ENCODE measurements at places on chromosomes 4 and X.

- DNase-seq: no peak
These were observed 172.8 kb upstream of the APOOL start for GRCh38 chrX:84830836-84831235.

- no peak for DNase-seq
These were observed 102.0 kb downstream of the CBR4 start for GRCh38 chr4:168908093-168908492.

- no peak for DNase-seq
These were observed 17.1 kb upstream of the GPRIN3 start for GRCh38 chr4:89324671-89325070.

DNA sequence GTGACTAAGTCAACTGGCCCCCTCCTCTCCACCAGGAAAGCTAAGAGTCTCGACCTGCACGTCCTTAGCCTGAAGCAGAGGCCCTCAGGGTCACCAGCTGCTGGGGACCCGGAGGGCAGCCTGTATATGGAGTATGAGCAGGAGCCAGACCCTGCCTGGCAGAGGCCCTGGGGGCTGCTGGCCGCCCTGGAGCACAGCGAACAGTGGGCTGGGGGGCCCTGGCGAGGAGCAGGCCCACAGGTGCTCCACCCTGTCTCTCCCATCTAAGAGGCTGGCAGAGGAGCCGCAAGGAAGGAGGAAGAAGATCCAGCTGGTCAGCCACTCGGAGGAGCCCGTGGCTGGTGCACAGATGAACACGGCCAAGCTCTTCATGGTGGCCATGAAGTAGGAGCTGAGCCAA, 61.2 kb downstream of the ALPK1 start:
- DNase-seq: no peak

- DNase-seq: no peak
These were observed 173.0 kb upstream of the TET2 start for GRCh38 chr4:104973708-104974107.

DNA sequence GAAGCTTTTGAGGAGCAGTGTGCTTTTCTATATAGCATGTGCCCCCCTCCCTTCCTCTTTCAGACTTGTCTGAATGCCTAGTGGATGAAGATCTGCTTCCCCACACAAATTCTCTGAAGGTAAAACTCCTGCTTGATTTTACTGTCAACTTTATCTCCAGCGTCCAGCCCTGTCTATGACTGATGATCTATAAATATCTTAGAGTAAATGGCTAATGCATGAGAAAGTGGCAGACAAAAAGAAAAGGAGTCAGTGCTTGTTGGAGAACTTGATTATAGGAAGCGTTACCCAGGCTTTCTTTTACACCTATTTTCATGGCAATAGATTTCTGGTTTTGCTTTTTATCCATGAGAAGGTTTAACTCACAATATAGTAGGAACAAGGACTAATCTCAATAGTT, 168.3 kb upstream of the HS3ST1 start:
- no peak for DNase-seq

DNA sequence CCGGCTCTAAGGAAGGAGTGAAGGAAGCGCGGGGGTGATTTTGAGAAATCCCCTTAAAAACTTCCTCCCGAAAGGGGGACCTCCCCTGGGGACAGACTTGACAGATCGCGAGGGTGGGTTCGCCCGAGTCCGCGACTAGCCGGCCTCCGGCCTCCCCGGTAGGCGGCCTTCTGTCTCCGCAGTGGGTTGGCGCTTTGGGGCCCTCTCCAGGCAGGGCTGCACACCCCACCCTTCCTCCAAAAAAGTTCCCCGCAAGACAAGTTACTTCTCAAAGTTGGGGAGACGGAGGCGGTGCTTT, 24.8 kb downstream of the HOPX start:
- DNase-seq: no peak

DNA sequence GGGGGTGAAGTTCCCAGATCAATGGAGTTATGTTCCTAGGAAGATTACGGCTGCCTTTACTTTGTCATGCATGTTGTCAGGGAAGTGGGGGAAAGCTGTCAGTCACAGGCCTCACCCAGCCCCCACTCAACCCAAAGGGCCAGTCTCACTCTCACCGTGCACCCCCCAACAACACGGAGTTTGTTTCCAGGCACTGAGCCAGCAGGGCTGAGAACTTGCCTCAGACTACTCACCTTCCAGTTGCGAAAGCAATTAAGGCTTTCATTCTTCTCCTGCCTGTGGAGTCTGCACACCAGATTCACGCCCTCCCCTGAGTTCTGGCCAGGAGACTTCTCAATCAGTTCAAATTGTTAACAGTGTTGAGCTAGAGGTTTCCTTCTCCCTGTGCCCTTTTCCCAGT, 114.3 kb downstream of the SH3BGRL start:
- DNase-seq: no peak

DNA sequence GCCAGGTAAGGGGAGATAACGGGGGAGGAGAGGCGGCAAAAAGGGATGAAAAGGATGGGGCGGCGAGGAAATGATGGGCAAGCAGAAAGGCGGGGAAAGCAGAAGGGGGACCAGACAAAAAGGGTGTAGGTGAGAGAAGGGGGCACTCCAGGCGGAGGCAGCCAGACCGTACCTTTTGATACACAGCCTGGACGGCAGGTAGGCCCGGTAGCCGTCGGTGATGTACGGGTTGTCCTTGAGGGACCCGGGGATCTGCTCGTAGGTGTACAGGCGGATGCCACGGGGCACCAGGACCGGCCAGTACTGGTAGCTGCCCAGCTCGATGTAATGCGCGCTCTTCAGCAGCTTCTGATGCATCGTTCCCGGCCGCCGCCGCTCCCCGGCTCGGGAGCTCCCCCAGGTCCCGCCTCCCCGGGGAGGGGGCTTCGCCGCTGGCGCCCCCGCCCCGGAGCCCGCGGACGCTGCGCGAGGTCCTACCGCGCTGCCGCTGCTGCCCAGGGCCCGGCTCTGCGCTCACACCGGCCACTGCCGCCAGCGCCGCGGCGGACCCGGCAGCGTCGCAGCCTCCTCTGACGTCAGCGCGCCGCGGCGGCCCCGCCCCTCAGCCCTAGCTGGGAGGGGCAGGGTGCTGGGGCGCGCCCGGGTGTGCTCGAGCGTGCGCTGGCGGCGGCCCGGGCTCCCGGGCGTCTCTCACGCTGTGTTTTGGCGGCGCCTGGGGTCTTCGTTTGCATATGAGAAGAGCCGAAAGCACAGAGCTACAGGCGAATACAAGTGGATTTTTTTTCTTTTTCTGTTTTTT, at the start of gene PAQR3:
PAQR3 (minus strand) TSS at position 571 of the 799 bp plus-strand sequence; CDS start at position 357, 214 bp downstream.
- no peak for DNase-seq

DNA sequence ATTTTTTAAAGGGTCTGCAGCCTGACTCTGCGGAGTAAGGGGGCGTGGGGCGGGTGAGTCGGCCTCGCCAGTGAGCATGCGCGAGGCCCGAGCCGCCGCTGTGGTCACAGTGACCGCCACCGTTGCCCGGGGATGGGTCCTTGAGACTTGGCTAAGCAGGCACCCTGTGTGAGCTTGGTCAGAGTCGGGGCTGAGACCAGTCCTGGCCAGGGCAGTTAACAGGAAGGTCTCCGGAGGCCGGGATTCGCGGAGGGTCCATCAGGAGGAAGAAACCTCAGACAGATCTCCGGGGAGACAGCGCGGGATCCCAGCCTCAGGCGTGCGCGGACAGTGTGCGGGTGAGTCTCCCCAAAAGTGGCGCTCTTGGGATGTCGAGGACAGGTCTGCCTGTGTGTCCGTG, 1384.4 kb upstream of the PCDH10 start:
- DNase-seq: no peak

DNA sequence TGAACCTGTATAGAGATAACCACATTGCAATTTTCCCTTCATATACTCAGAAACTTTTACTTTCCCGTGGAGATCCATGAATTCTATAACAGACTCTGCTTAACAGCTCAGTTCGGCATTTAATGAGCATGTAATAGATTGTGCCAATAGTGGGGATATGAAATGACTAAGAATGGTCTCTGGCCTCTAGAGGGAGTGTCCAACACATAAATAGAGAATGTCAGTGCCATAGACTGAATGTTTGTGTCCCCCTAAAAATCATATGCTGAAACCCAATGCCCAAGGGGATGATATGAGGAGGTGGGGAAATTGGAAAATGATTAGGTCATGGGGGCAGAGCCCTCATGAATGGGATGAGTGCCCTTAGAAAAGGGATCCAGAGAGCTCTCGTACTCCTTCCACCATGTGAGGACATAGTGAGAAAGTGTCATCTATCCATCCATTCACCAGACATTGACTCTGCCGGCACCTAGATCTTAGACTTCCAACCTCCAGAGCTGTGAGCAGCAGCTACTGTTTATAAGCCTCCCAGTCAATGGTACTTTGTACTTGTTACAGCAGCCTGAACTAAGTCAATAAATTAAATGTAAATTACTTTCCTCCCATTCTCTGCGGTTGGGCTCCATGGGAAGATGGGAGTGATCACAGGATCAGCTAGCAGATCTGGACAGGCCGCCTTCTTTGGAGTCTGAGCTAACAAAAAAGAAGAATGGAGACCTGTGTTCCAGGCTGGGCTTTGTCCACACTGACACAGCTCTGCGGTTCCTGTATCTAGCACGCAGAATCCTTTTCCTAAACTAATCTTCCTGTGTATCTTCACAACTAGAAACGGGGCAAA, 28.1 kb upstream of the HPSE start:
- no peak for DNase-seq

- DNase-seq: no peak
These were observed 17.0 kb downstream of the PDGFC start for GRCh38 chr4:156954587-156954986.

GRCh38 chr4:128639541-128640270, 169.8 kb upstream of the JADE1 start:
- no peak for DNase-seq

DNA sequence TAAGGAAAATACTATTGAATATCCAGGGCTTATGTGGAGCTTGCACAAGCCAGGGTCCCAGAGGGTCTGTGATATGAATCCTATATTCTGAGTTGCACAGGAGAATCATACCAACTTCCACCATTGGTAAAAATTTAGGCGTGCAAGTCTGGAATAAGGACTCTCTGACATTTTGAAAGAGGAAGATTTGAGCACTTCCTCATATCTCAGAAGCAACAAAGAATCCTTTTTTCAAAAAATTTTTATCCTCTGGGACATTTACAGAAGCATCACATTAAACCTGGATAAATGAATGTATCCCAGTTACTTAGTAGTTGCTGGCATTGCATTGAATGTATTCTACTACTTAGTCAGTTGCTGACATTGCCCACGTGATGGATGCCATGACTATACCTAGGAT, 24.2 kb upstream of the CAMK2D start:
- DNase-seq: no peak

GRCh38 chr4:98779088-98779487, 120.7 kb upstream of the TSPAN5 start:
- no peak for DNase-seq

DNA sequence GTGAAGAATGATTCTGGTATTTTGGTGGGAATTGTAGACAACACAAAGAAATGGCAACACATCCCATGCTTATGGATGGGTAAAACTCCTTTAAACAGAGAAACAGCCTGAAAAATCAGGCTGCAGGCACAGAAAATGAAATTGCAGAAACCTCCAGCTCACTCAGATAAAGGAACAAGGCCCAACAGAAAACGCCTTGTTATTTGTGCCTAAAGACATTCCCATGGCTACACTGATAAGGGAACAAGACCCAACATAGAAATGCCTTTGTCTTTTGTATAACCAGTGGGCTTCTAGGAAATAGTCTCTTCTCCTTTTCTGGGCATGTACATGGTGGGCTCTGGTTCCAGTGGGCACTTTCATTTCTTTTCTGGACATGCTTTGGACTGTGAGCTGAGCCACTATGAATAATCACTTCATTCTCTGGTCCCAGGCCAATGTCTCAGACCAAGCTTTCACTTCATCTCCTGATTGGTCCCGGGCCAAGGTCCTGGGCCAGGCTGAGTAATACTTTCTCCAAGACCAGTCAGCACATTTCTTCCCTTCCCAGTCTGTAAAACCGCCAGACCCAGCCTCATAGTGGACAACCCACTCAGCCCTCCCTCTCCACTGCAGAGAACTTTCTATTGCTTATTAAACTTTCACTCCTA, 160.5 kb downstream of the TBX22 start:
- no peak for DNase-seq

DNA sequence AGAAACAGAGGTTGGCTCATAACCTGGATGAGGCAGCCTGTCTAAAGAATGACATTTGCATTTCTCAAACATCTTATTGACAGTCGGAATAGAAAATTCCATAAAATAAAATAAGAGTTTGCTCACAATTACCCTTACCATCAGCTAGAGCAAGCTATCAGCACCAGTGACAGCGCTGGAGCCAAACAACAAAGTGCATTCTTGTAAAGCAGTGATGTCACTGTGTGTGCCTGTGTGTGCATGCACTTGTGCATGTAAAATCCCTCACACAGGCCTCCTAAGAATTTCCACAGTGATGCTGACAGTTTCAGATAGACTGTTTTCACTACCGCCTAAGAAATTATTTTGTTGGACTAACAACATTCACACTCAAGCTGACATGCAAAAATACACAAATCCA, 77.6 kb downstream of the EVC2 start:
- DNase-seq: no peak

DNA sequence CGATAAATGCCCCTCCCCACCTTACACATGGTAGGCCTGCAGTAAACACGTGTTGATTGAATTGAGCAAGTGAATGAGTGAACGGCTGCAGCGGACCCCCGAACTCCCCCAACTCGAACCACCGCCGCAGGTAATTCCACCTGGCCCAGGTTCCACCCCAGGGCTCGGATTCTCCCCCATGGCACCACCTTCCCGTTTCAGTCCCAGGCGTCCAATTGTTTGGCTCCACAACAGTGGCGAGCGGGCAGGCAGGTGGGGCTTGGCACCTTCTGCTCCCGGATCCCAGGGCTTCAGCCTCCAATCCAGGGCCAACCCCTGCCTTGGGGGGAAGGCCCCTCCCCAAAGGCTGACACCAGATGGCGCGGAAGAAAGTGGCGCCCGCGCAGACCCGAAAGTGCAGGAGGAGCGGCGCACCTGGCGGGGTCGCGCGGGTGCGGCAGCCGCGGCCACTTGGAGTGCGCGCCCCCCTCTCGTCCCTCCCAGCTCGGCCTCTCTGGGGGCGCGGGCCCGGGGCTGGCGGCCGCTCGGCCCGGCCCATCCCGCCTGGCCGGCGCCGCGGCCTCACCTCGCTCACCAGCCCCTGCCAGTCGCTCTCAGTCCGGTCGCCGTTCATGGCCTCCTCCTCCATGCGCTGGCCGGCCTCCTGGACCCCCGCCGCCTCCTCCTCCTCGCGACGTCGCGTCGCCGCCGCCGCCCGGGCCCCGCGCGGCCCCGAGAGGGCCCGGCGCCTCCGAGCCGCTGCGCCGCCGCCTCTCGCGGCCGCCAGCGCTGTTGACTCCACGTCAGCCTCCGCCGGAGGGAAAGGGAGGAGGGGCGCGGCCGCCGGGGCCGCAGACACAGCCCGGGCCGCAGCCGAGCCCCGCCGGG, at the start of gene CCDC149:
CCDC149 (minus strand) TSS at position 791 of the 867 bp plus-strand sequence; CDS start at position 613, 178 bp downstream.
- no peak for DNase-seq

- DNase-seq: no peak
These were observed 105.3 kb downstream of the KDR start for GRCh38 chr4:55020131-55020530.

DNA sequence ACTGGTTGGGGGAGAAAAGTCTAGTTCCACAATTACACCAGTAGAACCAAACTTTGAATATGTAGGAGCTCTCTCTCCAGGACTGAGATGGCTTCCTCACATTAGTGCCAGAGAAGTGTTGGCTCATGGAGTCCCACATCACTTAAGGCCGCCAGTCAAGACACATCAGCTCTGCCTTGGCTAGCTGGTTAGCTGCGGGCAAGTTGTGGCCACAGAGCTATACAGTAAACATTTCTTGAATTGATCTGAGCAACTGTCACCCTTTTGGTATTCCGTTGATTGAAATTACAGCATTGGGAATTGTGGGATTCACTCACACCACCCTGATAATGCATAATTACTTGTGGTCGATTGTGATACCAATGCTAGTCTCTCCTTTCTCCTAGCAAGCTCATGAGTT, 76.2 kb downstream of the LNX1 start:
- no peak for DNase-seq

GRCh38 chr4:158020176-158020575, 152.6 kb downstream of the GASK1B start:
- peak; percentile 90 for DNase-seq
